ENCODE measurements at places on chromosomes 2 and 18.

GRCh38 chr2:226578373-226578772, 221.2 kb downstream of the IRS1 start:
- DNase-seq: no peak

GRCh38 chr18:34196256-34196655, 28.5 kb downstream of the NOL4 start:
- DNase-seq: no peak

DNA sequence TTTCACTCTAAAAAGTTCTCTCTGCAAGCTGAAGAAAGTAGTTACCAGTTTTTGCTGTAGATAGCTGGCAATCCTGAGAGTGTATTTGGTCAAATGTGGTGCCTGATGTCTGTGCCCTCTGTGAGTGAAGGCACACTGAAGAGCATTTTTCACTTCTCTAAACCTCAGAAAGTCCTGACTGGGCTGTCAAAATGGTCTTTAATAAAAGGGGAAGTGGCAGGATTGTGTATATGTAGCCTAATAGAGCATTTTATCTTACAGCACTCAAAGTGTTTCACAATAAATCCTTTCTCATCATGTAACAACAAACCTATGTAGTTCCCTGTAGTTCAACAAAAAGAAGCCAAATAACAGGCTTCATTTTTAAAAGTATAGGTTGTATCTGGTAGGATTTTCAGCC, 1552.3 kb upstream of the SLC39A10 start:
- peak; percentile 5 for DNase-seq

DNA sequence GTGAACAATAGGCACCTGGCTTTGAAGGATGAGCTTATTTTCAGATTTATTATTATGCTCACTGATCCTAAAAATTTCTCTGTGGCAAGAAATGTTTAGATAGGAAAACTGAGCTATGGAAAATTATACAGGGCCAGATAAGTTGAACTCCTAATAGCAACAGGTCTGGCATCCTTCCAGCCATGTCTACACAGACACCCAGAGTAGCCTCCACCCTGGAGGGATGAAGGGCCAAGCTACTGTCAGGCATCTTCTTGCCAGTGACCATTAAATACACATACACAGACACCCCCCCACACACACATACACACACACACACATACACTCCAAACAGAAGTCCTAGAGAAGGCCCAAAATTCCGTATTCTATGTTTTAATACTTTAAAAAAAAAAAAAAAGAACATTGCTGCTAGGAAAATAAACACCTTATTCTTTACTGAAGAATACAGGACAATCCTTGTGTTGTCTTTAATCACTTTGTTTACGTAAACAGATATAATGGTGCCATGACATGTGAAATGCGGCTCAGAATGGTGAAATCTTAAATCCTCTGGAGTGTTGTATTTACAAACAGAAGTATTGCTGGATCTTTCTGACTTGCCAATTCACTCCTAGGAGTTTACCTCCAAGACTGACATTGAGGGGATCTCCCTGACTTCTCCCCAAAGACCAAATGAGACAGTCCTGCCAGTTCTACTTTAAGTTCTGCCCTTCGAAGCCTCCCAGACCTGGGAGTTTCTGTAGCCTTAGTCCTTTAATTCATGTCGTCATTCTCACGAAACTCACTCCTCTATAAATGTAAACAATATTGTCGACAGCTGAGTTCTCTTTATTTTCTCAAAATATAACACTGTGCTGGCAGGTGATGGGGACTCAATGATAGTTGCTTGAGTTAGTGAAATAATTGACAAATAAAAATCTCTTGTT, 163.1 kb downstream of the ANTXR1 start:
- DNase-seq: no peak

DNA sequence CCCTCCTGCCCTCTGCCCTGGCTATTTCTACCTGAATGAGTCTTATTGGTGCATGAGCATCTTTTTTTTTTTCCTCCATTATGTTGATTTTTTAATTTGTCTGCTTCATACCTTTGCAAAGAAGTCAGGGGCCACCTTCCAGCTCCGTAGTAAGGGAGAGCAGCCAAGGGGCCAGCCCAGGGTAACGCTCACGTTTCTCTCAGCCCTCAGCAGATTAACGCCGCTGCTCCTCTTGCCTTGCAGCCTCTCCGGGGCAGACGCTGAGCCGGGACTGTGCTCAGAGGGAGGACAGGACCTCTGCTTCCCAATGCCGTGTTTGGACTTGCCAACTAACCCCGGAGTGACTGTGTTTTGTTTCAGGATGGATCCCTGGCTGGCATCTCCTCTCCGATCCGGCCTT, 241.7 kb downstream of the ATAD2B start:
- DNase-seq: no peak

- no peak for DNase-seq
Observed at GRCh38 chr2:102484310-102485061, 11.5 kb downstream of the SLC9A4 start.

DNA sequence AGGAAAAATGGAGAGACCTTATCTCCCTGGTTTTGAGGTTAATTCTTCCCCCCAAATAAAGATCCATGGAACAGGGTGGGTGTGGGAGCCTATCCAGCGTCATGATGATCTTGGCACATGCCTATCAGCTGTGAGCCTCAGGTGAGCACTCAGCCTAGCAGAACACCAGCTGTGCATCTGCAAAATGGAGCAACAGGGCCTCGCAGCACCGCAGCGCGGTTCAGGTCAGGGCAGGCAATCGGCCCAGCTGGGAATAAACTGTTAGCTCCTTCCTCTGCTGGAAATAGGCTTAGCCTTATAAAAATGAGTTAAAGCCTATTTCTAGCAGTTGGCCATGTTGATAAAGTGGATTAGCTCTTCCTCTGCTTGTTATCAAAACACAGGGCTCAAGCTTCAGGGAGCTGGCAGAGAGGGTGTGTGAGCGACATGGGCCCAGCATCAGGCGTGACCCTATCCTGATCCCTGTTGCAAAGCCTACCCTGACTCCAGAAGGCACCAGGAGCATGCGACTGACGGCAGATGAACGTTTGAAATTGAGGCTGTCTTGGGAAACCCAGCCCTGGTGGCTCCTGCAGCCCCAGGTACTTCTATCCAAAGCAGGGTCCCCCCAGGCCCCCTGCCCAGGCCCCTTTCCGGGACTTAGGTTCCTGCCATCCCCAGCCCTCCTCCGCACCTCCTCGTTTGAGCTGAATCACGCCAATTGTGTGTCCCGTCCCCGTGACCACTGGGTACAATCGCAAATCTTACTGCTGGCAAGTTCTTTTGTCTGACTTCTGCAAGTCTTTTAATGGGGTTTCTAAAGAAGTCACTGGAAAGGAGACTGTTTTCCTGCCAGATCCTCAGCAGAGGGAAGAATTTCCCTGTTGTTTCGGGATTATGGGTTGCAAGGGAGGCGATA, 35.4 kb downstream of the ARHGEF4 start:
- no peak for DNase-seq

- no peak for DNase-seq
Observed at GRCh38 chr2:157856187-157856515, 20.0 kb downstream of the ACVR1 start.

GRCh38 chr2:2769481-2770431, 438.7 kb upstream of the MYT1L start:
- DNase-seq: no peak

GRCh38 chr2:133579274-133579673, 11.0 kb upstream of the NCKAP5 start:
- no peak for DNase-seq

GRCh38 chr2:191209340-191209739, 35.9 kb upstream of the MYO1B start:
- DNase-seq: no peak
